Mesothelial cell of epicardium (in vitro differentiated cells): ENCODE measurements at places on chromosomes 4 and X. TPM values are rescaled to one million over a fixed set of nuclear protein-coding genes. Genes with fewer than 3 reads are reported as not detected.

Gene PHKA2
- total RNA-seq: 68.1 to 72.2 TPM (median 68.3 TPM) in 3 replicates

Gene PUDP
- total RNA-seq: 41.4 to 45.6 TPM (median 44.5 TPM) in 3 replicates

Gene SLC10A3
- total RNA-seq: 30.1 to 30.8 TPM (median 30.2 TPM) in 3 replicates

Gene RHOXF1
- total RNA-seq: 0.47 to 0.89 TPM (median 0.52 TPM) in 3 replicates

Gene NEIL3
- total RNA-seq: 5.6 to 6.2 TPM (median 5.9 TPM) in 3 replicates

Gene PDLIM3
- 8.4 to 11.2 TPM (median 9.2 TPM) in 3 replicates for total RNA-seq

Gene ZNF674
- 4.5 to 6.4 TPM (median 5.7 TPM) in 3 replicates for total RNA-seq

Gene KIF4A
- total RNA-seq: 12.2 to 13.1 TPM (median 12.7 TPM) in 3 replicates

Gene LEF1
- 72.4 to 76.8 TPM (median 76.6 TPM) in 3 replicates for total RNA-seq

Gene CDKL5
- total RNA-seq: 14.3 to 16.3 TPM (median 16.3 TPM) in 3 replicates

DNA sequence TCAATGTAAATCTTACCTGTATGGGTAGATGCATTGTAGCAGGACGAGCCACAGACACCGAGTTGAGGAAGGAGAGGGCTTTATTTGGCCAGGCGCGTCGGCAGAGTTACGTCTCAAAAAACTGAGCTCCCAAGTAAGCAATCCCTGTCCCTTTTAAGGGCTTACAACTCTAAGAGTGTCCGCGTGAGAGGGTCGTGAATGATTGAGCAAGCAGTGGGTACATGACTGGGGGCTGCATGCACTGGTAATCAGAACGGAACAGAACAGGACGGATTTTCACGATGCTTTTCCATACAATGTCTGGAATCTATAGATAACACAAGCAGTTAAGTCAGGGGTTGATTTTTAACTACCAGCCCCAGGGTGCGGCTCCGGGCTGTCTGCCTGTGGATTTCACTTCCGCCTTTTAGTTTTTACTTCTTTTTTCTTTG, 524.9 kb upstream of the HTR2C start:
- no peaks in the 10 kb centered on the region for H3K36me3 ChIP-seq
- H3K27me3 ChIP-seq: no peaks in the 10 kb centered on the region
- H3K27ac ChIP-seq: no peak overlapping the region
- H3K4me1 ChIP-seq: no peaks in the 10 kb centered on the region

- H3K4me3 ChIP-seq: no peak overlapping the region
- H3K27me3 ChIP-seq: no peaks in the 10 kb centered on the region
- DNase-seq: no peak
- peak overlapping the region; percentile 19 for H3K27ac ChIP-seq
- H3K4me1 ChIP-seq: peaks cover 4% of the 10 kb centered on the region
- H3K36me3 ChIP-seq: peaks cover 20% of the 10 kb centered on the region
Measured at GRCh38 chr4:127936974-127937373, 28.0 kb downstream of the MFSD8 start.

- no peak for DNase-seq
- no peak overlapping the region for H3K27ac ChIP-seq
- H3K27me3 ChIP-seq: peaks cover 12% of the 10 kb centered on the region
Measured at GRCh38 chr4:6307891-6308290, 38.2 kb downstream of the WFS1 start.

DNA sequence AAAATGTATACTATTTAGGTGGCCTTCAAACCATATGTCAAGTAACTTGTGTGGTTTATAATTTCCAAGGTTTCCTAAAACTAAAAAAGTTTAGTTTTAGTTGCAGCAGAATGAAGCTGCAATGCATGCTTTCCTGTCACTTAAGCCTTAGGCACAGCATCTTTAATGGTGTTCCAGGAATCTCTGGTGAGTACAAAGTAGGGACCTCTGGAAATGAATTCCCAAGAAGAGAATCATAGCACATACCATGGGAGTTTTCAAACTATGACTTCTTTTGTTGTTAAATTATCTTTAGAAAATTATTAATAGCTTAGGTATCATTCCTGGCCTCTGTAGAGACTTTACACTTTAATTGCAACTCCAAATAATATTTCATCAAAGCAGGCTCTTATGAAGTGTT, 1005.9 kb upstream of the PABPC4L start:
- peaks cover 7% of the 10 kb centered on the region for H3K4me1 ChIP-seq
- no peak overlapping the region for H3K27ac ChIP-seq
- no peaks in the 10 kb centered on the region for H3K27me3 ChIP-seq
- H3K4me3 ChIP-seq: no peak overlapping the region
- no peak for DNase-seq

GRCh38 chr4:61741327-61742096, 541.4 kb downstream of the ADGRL3 start:
- no peaks in the 10 kb centered on the region for H3K27me3 ChIP-seq
- H3K4me3 ChIP-seq: no peak overlapping the region
- peaks cover 22% of the 10 kb centered on the region for H3K4me1 ChIP-seq
- no peak overlapping the region for H3K27ac ChIP-seq

GRCh38 chrX:11445540-11445939, 152.3 kb downstream of the AMELX start:
- DNase-seq: no peak
- H3K4me1 ChIP-seq: peaks cover 30% of the 10 kb centered on the region
- H3K36me3 ChIP-seq: no peaks in the 10 kb centered on the region
- H3K27me3 ChIP-seq: no peaks in the 10 kb centered on the region
- H3K27ac ChIP-seq: no peak overlapping the region

GRCh38 chr4:144562019-144562705, 83.8 kb upstream of the HHIP start:
- H3K27me3 ChIP-seq: no peaks in the 10 kb centered on the region
- H3K27ac ChIP-seq: no peak overlapping the region
- no peaks in the 10 kb centered on the region for H3K36me3 ChIP-seq
- H3K4me3 ChIP-seq: no peak overlapping the region

DNA sequence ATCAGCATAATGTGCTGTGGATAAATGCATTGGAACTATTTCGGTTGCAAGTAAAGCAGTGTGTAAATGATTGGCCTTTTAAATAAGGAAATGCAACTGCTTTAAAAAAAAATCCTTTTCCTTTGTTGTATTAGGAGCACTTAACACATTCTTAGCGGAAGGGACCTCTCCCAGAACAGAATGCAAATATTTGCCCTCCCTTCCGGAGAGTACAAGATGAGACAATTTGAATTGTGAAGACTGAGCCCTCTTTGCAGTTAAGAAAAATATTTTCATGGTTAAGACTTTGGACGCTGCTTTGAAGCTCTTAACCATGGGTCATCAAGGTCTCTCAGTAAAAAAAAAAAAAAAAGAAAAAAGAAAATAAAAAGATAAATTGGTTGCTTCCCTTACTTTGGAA, 9.5 kb upstream of the NOX1 start:
- no peak overlapping the region for H3K4me3 ChIP-seq
- H3K27ac ChIP-seq: no peak overlapping the region
- DNase-seq: no peak

- H3K4me3 ChIP-seq: no peak overlapping the region
- no peaks in the 10 kb centered on the region for H3K36me3 ChIP-seq
- H3K27me3 ChIP-seq: peaks cover 27% of the 10 kb centered on the region
Measured at GRCh38 chr4:19831644-19832285, 419.9 kb upstream of the SLIT2 start.

- H3K4me3 ChIP-seq: no peak overlapping the region
- no peaks in the 10 kb centered on the region for H3K4me1 ChIP-seq
- no peak overlapping the region for H3K27ac ChIP-seq
- no peaks in the 10 kb centered on the region for H3K27me3 ChIP-seq
- no peak for DNase-seq
- peaks cover 2% of the 10 kb centered on the region for H3K36me3 ChIP-seq
Measured at GRCh38 chr4:32462944-32463343, 1742.8 kb downstream of the PCDH7 start.

DNA sequence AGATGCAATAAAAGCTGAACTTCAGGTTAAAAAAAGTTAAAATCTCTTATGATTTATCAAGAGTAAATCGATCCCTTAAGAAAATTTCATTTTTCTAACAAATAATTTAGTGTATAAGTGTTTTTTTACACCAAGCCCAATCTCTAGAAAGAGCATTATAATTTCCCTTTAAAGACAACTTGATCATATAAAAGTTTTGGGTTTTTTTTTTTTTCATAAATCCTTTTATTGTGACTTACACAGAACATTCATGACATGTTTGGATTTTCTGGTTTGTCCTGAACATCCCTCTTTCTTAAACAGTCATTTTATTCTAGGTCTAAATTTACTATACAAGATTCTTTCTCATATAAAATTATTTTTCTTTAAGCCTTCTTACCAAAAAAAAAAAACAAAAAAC, 6.5 kb downstream of the ZNF721 start:
- H3K27ac ChIP-seq: no peak overlapping the region
- no peaks in the 10 kb centered on the region for H3K27me3 ChIP-seq
- no peaks in the 10 kb centered on the region for H3K4me1 ChIP-seq
- H3K36me3 ChIP-seq: peaks cover 70% of the 10 kb centered on the region

GRCh38 chr4:54107951-54108748, 8.2 kb downstream of the GSX2 start:
- peaks cover 22% of the 10 kb centered on the region for H3K4me1 ChIP-seq
- H3K36me3 ChIP-seq: no peaks in the 10 kb centered on the region
- DNase-seq: no peak
- H3K4me3 ChIP-seq: peak overlapping the region; percentile 30

GRCh38 chr4:153799694-153800074, 10.8 kb upstream of the SFRP2 start:
- no peak overlapping the region for H3K27ac ChIP-seq
- H3K27me3 ChIP-seq: peaks cover 82% of the 10 kb centered on the region
- no peak for DNase-seq
- peaks cover 19% of the 10 kb centered on the region for H3K4me1 ChIP-seq
- H3K4me3 ChIP-seq: no peak overlapping the region

GRCh38 chr4:24770032-24770584, 25.3 kb upstream of the SOD3 start:
- no peaks in the 10 kb centered on the region for H3K36me3 ChIP-seq
- no peak overlapping the region for H3K27ac ChIP-seq
- no peak overlapping the region for H3K4me3 ChIP-seq

DNA sequence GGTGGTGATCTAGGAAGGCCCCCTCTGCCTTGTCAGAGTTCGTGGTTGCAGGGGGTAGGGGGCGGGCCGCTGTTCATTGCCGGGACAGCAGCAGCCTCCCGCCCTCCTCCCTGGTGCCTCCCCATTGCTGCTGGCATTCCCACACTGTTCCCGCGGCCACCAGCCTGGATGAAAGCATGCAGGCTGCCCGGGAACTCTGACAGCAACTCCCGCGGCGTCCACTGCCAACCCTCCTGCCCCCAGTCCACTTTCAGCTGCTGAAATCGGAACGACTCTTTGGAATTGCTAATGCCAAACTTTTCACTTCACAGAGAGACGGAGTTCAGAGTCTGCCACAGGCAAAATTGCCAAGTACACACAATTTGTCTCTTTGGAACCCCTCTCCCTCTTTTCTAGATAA, 121.9 kb downstream of the BEND2 start:
- H3K4me1 ChIP-seq: peaks cover 49% of the 10 kb centered on the region
- no peak for DNase-seq
- H3K27ac ChIP-seq: peak overlapping the region; percentile 71
- H3K36me3 ChIP-seq: peaks cover 7% of the 10 kb centered on the region

DNA sequence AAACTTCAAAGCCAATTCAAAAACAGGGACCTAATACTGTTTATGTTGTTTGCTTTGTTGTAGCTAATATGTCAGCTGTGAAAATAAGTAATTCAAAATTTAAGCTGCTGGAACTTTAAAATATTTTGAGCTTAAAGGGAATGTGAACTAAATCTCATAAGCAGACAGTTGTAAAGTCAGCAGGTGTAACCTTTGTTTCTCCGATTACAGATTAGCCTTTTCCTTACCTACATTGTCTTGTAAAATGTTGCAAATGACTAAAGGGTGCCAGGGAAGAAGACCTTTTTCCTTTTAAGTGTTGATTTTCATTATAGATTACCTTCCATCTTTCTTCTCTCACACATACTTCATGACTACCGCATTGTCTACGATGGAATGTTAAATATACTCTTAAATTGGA, 405.1 kb downstream of the KCNIP4 start:
- peaks cover 10% of the 10 kb centered on the region for H3K4me1 ChIP-seq
- no peak for DNase-seq
- peaks cover 5% of the 10 kb centered on the region for H3K36me3 ChIP-seq
- H3K27me3 ChIP-seq: no peaks in the 10 kb centered on the region

DNA sequence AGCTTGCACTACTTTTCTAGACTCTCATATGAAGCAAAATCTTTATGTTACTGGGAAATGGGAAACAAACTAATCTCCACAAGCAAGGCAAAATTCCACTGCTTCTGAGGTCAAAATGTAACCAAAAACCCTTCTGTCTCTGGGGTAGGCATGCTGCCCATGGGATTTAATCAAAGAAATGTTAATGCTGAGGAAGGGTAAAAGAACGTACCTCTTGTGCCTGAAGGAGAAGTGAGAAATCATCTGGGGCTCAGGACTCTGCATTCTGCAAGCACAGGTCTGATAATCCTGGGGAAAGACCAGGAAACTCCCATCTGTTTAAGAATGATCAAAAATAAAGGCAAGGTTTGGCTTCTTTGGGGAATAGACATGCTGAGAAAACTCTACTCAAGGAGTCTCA, 184.7 kb downstream of the GRID2 start:
- no peak overlapping the region for H3K27ac ChIP-seq
- H3K4me1 ChIP-seq: no peaks in the 10 kb centered on the region
- no peak for DNase-seq
- H3K4me3 ChIP-seq: no peak overlapping the region

- DNase-seq: no peak
- H3K4me1 ChIP-seq: peaks cover 52% of the 10 kb centered on the region
- H3K27ac ChIP-seq: peak overlapping the region; percentile 98
- no peaks in the 10 kb centered on the region for H3K36me3 ChIP-seq
- H3K27me3 ChIP-seq: no peaks in the 10 kb centered on the region
Measured at GRCh38 chr4:53592122-53592521, 836 bp upstream of the LNX1 start.

- peaks cover 24% of the 10 kb centered on the region for H3K4me1 ChIP-seq
- H3K4me3 ChIP-seq: peak within 1 kb of the TSS; percentile 99
- no peaks in the 10 kb centered on the region for H3K27me3 ChIP-seq
- H3K36me3 ChIP-seq: peaks cover 8% of the 10 kb centered on the region
Measured at GRCh38 chr4:169611991-169612870, at the start of gene NEK1. NEK1 (minus strand) TSS chr4:169612583; CDS start chr4:169602630, 9,953 bp downstream.
